Activated gamma-delta T cell (primary cell): ENCODE measurements at places on chromosomes 2 and 18.

DNA sequence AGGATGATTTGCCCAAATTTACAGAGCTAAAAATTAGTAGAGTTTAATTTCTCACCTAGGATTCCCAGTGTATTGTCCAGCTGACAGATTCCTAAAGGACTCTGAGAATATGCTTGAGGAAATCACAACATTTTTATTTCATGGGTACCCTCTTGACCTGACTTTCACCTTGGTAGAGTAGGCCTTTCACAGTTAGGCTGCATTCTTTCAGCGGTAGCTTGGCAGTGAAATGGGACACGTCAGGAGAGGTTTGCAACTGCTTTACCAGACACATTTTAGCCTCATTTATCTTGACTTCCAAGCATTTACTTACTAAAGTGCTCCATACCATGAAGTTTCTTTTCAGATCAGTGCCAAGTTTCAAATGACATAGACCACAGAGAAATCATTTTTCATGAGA is 937.9 kb upstream of the LRRTM1 start:
- DNase-seq: no peak

DNA sequence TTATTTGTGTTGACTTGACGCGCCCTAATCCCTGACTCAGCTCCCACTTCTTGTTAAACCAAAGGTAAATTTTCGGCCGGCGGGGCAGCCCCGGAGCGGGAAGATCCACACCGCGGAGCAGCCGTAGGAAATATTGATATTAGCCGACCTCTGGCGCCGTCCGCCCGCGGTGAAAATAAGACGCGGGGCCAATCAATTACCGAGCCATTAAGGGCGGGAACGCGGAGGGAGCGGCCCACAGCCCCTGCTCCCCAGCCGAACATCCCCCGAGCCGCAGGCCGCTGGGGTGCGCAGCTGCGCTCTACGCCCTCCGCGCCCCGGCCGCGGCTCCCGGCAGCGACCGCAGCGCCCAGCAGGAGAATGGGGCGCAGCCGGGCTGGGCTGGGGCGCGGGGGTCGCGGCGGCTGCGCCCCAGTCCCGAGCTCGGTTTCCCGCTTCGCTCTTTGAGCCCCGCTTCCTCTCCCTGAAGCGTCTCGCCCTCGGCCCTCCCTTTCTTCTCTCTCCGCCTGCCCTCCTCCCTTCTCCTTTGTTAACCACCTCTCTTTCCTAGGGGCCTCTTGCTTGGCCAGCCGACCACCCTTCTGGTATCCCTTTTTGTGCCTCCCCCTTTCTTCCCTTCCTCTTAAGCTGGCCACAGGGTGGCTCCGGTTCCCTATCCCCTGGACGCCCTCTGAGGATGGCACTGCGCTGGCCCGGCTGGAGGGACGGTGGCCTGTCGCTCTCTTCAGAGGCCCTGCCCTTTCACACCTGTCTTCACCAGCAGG is 40.9 kb downstream of the CELF4 start:
- no peak for DNase-seq

GRCh38 chr2:31526946-31527732 is 53.6 kb downstream of the SRD5A2 start:
- no peak for DNase-seq

GRCh38 chr18:13436576-13436975 is 218.0 kb downstream of the LDLRAD4 start:
- no peak for DNase-seq

- DNase-seq: no peak
Measured at GRCh38 chr2:72923833-72924352, 6.6 kb downstream of the EMX1 start.

GRCh38 chr2:240765007-240765406 is 55.0 kb downstream of the KIF1A start:
- DNase-seq: no peak

DNA sequence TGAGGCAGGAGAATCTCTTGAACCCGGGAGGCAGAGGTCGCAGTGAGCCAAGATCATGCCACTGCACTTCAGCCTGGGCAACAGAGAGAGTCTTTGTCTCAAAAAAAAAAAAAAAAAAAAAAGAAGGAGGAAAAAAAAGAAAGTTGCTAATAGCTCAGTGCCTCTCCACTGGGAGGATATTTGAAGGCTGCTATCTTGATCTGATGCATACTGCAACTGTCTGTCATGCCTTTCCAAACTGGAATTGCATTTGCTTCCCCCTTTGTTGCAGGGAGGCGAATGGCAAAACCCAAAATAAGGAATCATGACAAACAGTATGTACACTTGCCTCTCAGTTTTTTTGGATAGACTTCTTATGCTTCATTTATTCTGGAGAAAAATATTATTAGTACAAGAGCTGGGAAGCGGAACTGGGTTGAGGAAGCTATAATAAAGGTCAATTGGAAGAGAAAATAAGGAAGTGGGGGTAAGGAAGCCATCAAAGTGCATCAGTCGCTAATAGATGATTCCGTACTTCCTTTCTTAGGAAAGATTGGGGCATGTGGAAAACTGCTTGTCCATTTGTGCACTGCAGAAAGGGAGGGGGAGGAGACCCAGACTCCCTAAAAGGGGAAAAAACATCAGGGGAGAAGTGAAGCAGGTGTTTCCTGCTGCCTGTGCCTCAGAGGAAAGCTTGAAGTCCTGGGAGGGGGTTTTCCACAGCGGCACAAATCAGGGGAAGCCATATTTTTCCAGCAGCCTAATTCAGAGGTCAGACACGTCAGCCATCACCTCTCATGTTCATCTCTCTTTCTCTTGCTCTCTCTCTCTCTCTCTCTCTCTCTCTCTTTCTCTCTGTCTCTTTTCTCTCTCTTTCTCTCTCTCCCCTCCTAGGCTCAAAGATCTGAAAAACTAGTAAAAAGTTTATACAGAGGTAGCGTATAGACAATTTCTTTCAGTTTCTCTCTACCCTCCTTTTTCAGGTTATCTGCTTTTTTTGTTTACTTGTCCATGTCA is 301.4 kb upstream of the TNP1 start:
- DNase-seq: no peak

- no peak for DNase-seq
Measured at GRCh38 chr2:53751728-53752127, 15.9 kb upstream of the CHAC2 start.
